ENCODE measurements at places on chromosomes 2 and 18. TPM values are rescaled to one million over a fixed set of nuclear protein-coding genes. Genes with fewer than 3 reads are reported as not detected.

The CEP68 gene
- total RNA-seq, result 22.8 TPM

The CCDC148 gene
- total RNA-seq, result 2.0 TPM

The HOXD13 gene
- not detected for total RNA-seq

The NBAS gene
- 58.1 TPM for total RNA-seq

The KCMF1 gene
- 22.9 TPM for total RNA-seq

The CRYGD gene
- not detected for total RNA-seq

The BCL2L11 gene
- total RNA-seq, result 8.7 TPM

The SERPINB2 gene
- total RNA-seq, result not detected

The ASXL2 gene
- 16.1 TPM for total RNA-seq

The HSPE1 gene
- 79.5 TPM for total RNA-seq

The EDAR gene
- not detected for total RNA-seq

The CGREF1 gene
- 2.8 TPM for total RNA-seq

The ZNG1B gene
- total RNA-seq, result 16.3 TPM

The DUSP2 gene
- total RNA-seq, result 14.0 TPM

The RIT2 gene
- not detected for total RNA-seq

The INHBB gene
- 24.3 TPM for total RNA-seq

The CHMP3 gene
- 155 TPM for total RNA-seq

The DPP10 gene
- total RNA-seq, result not detected

Data from tibial nerve (tissue), 4 donors.